ENCODE measurements at places on chromosomes 5 and 9.

GRCh38 chr5:115415143-115415491, 118.7 kb upstream of the CCDC112 start:
- peak; percentile 76 for DNase-seq

DNA sequence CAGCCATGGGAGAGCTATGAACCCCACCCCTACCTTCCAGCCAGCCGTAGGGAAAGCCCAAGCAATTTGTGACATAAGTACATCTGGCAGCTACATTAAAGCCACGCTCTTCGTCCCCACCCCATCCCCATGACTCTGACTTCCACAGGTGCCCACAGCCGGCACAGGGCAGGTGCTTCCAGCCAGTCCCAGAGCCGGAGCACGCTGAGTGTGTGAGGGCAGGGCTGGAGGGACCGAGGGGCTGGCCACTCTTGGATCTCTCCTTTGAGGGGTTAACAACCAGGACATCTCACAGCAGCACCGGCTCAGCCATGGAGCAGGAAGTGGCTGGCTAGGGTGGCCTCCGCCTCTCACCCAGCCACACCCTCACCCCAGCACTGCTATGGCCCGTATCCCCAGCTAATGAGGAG, 2.4 kb upstream of the FAM78A start:
- DNase-seq, result no peak

DNA sequence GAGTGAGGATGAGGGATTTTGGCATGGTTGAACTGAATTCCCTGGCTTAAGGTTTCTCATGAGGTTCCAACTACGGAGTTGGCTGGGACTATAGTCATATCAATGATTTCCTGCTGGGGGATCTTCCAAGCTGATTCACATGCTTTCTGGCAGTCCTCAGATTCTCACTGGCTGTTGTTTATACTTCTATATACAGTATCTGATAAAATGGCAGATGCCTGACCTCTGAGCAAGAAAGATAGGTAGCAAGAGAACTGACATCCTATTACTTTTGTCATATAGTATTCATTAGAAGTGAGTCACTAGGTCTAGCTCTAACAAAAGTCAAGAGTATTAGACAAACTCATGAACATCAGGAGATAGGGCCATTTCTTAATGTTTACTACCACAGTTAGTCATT, 440.9 kb upstream of the EDIL3 start:
- no peak for DNase-seq

DNA sequence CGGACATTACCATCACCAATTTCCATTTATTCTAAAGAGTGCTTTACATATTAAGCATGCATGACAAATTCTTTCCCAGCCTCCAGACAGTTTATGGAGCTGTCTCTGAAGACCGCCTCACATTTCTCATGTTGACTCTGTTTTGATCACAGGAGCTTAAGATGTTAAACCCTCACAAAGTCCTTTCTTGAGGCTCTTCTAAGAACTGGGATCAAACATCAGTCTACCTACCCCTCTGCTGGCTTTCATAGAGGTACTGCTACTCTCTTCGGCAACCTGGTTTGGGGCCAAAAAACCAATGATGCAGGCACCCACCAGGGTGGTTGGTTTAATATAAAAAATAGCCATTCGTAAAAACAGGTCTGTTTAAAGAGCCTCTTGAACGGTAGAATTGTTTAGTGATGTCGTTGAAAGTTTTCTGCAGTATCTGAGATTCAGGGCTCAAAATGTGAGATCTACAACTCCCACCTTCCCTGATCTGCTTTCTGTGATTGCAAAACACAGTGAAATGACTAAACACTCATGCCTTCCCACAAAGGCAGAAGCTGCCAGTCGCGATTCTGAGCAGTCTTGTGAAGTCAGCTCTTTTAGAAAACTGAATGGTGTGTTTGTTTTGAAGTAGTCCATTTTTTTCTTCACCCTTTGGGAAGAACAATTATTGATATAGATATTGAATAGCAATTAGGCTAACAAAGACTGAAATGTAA, 3.5 kb downstream of the RXFP3 start:
- DNase-seq, result no peak

DNA sequence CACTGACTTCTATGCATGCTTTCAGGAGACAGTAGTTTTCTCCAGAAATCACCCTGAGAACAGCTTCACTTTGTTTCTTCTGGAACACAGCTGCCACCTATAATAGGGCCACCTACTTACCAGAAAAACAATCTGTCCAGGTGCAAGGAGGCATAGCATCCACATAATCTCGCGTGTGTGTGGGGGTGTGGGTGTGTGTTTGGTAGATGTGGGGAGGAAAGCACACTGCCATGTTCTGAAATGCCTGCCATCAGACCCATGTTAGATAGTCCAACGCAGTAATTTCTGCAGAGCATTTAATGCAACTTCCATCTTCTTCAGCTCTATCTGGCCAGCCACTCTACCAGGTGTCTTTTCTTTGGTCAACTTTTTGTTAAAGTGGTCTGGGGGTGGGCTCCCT, 102.9 kb downstream of the ACER2 start:
- DNase-seq, result no peak

Measured in pons (tissue), 1 donor.